ENCODE measurements at places on chromosomes 7 and 10.
A peak's percentile ranks its signal among the peaks of the same experiment; 100 is the strongest.

GRCh38 chr10:20877554-20877953 lies 19.6 kb downstream of the NEBL start:
- DNase-seq, result no peak

DNA sequence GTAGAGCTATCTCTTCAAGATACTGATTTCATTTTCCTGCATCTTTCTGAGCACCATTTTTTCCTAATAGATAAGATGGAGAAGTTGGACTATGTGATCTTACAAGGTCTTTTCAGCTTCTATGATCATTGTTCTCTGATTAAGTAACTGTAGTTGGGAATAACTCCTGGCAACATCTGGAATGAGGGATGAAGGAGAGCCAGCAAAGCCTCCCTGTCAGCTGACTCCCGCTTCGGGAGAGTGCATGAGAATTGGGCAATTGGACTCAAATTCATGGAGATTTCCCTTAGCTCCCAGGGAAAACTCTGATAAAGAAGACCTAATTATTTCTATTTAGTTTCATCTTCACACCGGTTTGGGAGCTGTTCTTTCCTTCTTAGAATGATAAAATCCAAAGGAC lies 146.1 kb downstream of the CCDC71L start:
- no peak for DNase-seq

- DNase-seq, result no peak
Observed at GRCh38 chr7:114864278-114864677, 57.6 kb upstream of the MDFIC start.

GRCh38 chr10:119197921-119198320 lies 9.4 kb upstream of the GRK5 start:
- DNase-seq, result peak; percentile 31

- DNase-seq, result no peak
Observed at GRCh38 chr7:116779931-116780330, 82.5 kb upstream of the CAPZA2 start.

DNA sequence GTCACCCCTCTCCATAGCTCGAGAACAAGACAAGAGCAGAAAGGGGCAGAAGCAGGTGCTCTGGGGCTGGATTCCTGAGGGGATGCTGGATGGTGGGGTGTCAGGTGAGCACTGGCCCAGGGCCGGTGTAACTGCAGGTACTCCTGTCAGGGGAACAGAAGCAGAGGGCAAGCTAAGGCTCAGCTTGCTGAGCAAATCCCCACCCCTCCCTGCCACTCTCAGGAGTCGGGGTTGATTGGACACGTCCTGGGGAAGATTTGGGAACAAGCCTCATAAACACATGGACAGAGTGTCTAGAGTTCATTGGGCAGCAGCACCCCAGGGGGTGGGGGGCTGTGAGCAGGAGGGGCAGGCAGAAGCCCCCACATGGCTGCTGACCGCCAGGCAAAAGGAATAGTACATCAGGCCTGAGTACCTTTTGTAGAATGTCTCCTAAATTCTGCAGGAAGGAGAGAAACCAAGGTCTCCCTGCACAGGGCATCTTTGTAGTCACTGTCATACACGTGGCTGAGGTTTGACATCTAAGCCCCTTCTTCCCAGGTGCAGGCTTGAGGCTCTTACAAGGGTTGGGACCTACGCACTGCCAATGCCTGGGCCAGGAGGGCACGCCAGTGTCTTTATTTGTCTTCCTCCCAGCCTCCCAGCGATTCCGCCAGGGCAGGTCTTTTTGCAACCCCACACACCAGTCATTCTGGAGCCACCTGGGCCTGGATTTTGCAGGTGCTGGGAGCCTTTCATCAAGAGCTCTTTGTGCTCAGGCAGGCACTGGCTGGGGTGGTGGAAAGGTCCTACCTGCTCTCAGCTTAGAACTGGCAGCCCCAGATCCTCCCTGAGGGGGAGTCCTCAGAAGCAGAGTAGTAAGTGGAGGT lies 2.8 kb downstream of the CALML3 start:
- DNase-seq, result no peak

DNA sequence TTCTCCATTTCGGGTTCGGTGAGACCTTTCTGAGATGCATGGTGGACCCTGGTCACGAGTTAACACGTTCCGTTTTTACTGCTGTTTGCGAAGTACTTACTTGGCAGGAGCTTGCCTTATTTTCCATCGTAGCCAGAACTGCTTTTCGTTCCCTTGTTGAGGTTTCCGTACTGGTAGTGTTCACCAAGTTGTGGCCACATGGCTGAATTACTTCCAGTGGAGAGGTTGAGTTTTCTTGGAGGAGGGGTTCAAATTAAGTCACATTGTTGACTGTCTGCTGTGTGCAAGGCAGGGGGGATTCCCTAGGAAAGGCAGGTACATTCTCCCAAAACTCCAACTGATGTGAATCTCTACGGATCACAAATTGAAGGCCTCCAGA lies 4.0 kb downstream of the MXI1 start:
- no peak for DNase-seq

DNA sequence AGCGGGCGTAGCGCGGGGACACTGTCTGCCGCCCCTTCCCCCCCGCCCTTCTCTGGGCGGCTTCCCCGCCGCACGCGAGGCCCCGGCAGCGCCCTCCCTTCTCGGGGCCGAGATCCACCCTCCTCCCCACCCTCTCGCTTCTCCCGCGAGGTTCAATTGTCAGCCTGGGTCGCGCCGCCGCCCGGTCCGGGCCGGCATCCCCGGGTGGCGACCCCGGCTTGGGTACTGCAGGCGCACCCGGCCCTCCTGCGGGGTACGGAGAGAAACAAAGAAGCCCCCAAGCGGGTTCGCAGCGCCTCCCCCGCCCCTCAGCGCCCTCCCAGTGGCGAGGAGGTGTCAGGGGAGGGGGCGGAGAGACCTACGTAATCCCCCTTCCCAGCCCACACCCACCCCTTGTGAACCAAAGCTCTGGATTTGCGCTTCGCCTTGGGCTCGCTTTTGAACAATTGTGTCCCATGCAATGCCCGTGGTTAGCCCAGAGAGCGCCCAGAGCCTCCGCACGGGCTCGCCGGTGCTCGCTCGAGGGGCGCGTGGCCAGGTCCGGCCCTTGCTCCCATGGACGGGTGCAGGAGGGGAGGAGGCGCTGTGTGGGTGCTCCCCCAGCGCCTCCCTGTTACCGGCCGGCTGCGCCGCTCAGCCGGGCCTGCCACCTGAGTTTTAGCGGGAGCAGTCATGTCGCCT lies 634 bp downstream of the HECW1 start:
- DNase-seq, result peak; percentile 28

GRCh38 chr7:94323844-94324243 lies 70.9 kb upstream of the COL1A2 start:
- DNase-seq, result no peak

DNA sequence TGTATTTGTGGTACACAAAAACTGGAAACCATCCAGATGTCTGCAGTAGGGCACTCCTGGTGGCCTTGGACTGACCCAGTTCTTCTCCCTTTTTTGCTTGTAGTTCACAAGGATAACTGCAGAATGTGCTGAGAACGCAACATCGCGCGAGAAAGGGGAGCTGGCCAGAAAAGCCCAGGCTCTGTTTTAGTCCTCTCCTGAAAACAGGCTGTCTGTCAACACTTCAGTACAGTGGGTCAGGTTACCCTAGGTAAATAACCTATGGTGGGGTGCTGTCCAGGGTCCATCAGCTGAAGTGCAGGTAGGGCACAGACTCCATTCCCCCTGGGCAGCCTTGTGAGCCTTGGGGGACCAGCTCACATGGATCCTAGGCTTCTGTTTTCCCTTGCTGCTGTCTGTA lies 495.8 kb downstream of the MDFIC start:
- no peak for DNase-seq

DNA sequence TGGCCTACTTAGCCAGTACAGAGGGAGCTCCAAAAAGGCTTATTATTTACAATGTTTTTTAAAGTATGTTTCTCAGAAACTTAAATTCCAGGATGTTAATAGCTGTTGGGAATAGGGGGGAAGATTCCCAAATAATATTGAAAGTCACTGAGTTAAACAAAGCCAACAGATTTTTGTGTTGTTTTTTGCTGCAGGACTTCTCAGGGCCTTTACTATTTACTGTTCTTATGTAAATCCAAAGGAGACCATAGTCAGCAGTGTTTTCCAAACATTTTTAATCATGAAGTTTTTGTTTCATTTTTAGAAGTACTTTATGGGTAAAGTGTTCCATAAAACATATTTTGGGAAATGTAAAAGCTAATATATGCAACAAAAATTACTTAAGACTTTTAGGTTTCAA lies 100.4 kb upstream of the GSDME start:
- no peak for DNase-seq

DNA sequence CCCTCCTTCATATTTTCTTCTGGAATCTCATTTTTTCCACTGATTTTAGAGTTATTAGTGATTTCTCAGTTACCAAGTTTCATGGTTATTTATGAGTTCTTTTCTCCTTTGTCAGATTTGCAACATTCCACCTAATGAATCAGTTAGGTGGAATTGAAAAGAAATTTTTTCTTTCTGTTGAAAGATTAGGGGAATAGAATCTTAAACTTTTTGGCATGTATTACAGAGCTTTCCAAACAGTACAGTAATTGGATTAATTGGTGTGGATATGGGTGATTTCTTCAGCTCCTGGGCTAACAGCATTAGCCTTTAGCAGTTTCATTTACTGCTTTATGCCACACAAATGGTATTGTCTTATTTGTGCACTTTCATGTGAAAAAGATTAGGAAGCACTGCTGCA lies 17.0 kb downstream of the STAM start:
- no peak for DNase-seq

- DNase-seq, result no peak
Observed at GRCh38 chr7:66558660-66559465, 69.8 kb upstream of the KCTD7 start.

DNA sequence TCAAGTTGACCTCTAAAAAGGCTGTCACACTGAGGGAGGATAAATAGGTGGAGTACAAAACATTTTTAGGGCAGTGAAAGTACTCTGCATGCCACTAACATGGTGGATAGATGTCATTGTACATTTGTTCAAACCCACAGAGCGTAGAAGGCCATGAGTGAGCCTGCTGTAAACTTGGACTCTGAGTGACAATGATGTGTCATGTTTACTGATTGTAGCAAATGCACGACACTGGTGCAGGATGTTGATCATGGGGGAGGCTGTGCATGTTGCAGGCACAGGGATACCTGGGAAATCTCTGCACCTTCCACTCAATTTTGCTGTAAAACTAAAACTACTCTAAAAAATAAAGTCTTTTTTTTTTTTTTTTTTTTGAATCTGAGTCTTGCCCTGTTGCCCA lies 52.5 kb upstream of the GRID1 start:
- DNase-seq, result no peak

GRCh38 chr7:131424219-131424822 lies 96.6 kb downstream of the MKLN1 start:
- DNase-seq, result peak; percentile 38

DNA sequence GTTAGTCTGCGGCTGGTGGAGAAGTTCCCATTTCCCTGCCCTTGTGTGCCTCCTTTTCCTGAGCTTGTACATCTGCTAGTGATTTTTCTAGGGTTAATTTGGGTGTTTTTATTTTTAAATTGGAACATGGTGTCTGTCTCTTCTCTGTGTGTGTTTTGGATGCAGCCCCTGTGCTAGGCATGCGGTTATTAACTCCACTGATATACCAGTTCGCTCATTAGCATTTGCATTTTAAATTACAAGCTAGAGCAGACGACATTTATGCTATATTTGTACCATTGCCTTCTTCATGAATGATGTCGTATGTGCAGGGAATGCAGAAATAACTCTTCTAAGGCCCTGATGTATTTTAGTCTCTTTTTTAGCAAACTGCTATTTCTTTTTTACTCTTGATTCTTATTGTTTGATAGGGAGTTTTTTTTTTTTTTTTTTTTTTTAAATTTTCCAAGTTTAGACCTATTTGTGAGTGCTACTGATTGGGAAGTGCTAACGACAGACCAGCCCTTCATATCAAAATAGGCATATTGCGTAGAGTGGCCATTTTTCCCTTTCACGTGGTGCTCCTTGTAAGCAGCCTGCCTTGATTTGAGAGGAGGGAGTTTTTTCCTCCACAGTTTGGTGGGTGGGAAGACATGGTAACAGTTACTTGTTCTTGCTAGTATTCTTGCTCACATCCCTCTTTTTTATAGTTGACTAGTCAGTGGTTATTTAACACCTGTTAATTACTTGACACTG lies 89.6 kb downstream of the LRRC4 start:
- no peak for DNase-seq

- peak; percentile 15 for DNase-seq
Observed at GRCh38 chr7:152602962-152603361, 73.0 kb downstream of the XRCC2 start.

GRCh38 chr7:24191362-24191761 lies 92.6 kb upstream of the NPY start:
- no peak for DNase-seq

DNA sequence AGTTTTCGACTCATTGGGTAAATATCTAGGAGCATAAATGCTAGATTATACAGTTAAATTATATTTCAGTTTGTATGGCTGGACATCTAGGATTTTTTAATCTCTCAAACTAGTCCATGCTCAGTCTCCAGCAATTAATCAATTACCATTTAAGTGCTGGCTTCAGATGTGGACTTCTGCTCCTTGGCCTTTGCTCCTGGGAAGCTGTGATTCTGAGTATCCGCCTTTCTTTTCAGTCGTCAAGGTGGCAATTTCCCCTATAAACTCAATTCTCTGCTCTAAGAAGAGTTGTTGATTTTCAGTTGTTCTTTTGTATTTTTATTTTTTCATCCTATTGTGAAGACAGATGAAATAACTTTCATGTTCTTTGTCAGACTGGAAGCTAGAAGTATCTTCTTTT lies 23.7 kb downstream of the TFPI2 start:
- DNase-seq, result no peak

DNA sequence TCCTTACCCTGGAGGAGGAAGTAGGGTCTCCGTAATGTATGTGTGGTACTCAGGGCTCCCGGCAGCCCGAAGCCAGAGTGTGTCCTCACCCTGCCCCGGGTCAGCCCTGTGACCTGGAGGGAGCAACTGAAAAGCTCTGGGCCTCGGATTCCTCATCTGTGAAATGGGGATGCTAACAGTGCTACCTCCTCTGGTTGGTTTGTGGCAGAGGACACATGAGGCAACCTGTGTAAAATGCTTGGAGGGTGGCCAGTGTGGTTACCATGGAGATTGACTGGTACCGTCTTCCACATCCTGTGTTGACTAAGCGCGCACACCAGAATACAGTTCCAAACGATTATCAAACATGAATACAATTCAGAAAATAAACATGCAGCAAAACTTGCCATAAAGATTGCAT lies 163.8 kb upstream of the KLF6 start:
- DNase-seq, result peak; percentile 14

DNA sequence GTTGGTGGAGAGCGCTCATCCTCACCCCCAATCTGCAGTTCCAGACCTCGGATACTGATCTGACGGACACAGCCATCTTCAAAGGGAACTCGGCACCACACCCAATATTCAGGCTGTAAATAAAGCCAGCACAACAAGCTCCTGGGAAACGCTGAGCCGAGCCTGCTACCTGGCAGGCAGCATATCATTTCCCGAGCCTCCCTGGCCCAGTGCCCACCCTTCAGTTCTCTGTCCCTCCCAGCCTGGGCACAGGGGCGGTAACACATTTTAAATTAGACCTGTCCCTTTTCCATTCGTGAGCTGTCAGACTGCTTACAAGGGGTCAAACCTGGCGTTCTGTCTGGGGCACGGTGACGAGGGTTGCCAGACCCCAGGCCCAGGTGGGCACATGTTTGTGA lies 250.5 kb downstream of the ARHGAP12 start:
- DNase-seq, result no peak
